ENCODE measurements at places on chromosomes 1 and 21. TPM values are rescaled to one million over a fixed set of nuclear protein-coding genes. Genes with fewer than 3 reads are reported as not detected.
A peak's percentile ranks its signal among the peaks of the same experiment; 100 is the strongest.

- no peak overlapping the region for H3K27ac ChIP-seq
- H3K36me3 ChIP-seq = no peaks in the 10 kb centered on the region
- H3K4me3 ChIP-seq = no peak overlapping the region
- peak; percentile 7 for DNase-seq
- no peaks in the 10 kb centered on the region for H3K4me1 ChIP-seq
Measured at GRCh38 chr1:76786222-76786621, 81.1 kb upstream of the ST6GALNAC5 start.

DNA sequence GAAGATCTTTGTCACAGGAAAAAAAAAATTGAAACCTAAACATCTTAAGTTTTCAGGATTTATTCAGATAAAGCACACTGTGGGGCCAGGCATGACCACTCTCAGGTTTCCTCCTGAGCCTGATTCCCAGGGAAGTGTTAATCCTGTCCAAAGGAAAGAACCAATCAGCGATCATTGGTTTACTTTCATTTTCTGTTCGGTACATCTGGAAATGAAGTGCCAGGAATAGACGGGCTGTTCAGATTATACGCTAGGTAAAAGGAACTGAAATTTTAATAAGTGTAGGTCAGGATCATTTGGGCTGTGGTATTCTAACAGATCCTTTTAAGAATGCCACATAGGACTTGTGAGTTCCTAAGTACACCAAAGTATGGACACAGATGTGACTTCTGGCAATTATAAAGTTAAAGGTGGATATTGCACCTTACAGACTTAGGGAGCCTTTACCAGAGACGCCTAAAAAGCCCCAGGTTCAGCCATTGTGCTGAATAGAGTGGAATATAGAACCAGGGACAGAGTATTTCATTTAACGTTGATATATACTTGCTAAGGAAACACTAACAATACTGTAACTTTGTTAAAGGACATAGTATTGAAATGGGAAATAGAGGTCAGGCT lies 9.3 kb upstream of the CACYBP start:
- peak overlapping the region; percentile 88 for H3K4me3 ChIP-seq
- H3K27me3 ChIP-seq = no peaks in the 10 kb centered on the region
- DNase-seq = peak; percentile 76
- no peaks in the 10 kb centered on the region for H3K4me1 ChIP-seq
- peak overlapping the region; percentile 73 for H3K27ac ChIP-seq
- no peaks in the 10 kb centered on the region for H3K36me3 ChIP-seq

CEP170 gene
- 75.2 TPM for total RNA-seq

- peak overlapping the region; percentile 55 for H3K4me3 ChIP-seq
- no peak overlapping the region for H3K27ac ChIP-seq
- no peaks in the 10 kb centered on the region for H3K36me3 ChIP-seq
Measured at GRCh38 chr1:148263906-148264255, 111.8 kb upstream of the NBPF11 start.

GRCh38 chr1:26994020-26994786 lies 711 bp downstream of the TRNP1 start:
- H3K4me1 ChIP-seq = peaks cover 37% of the 10 kb centered on the region
- H3K27me3 ChIP-seq = no peaks in the 10 kb centered on the region
- no peak for DNase-seq
- no peaks in the 10 kb centered on the region for H3K36me3 ChIP-seq
- peak overlapping the region; percentile 70 for H3K27ac ChIP-seq

- H3K36me3 ChIP-seq = no peaks in the 10 kb centered on the region
- H3K27me3 ChIP-seq = no peaks in the 10 kb centered on the region
- no peak overlapping the region for H3K27ac ChIP-seq
- no peaks in the 10 kb centered on the region for H3K4me1 ChIP-seq
- DNase-seq = no peak
Measured at GRCh38 chr1:46086576-46086975, 45.9 kb downstream of the PIK3R3 start.

DNA sequence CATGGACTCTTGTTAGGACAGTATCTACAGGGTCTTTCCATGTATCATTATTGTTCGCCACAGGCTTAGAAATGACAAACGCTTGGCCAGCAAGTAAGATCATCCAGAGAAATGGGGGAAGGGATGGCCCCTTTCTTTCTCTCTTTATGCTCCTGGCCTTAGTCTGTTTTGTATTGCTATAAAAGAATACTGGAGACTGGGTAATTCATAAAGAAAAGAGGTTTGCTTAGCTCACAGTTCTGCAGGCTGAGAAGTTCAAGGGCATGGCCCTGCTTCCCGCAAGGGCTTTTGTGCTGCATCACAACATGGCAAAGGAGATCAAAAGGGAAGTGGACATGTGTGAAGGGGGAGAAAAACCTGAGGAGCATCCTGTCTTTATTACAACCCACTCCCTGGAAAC lies 41.0 kb downstream of the DNTTIP2 start:
- H3K27me3 ChIP-seq = no peaks in the 10 kb centered on the region
- DNase-seq = no peak
- H3K36me3 ChIP-seq = no peaks in the 10 kb centered on the region
- no peak overlapping the region for H3K4me3 ChIP-seq

- H3K4me1 ChIP-seq = no peaks in the 10 kb centered on the region
- DNase-seq = no peak
- H3K4me3 ChIP-seq = no peak overlapping the region
Measured at GRCh38 chr1:73887412-73887811, 310.6 kb downstream of the LRRIQ3 start.

GRCh38 chr1:151134396-151134795 lies 12.0 kb downstream of the SEMA6C start:
- H3K27me3 ChIP-seq = no peaks in the 10 kb centered on the region
- H3K4me1 ChIP-seq = peaks cover 6% of the 10 kb centered on the region
- no peak overlapping the region for H3K4me3 ChIP-seq
- no peaks in the 10 kb centered on the region for H3K36me3 ChIP-seq

- H3K36me3 ChIP-seq = no peaks in the 10 kb centered on the region
- no peak overlapping the region for H3K4me3 ChIP-seq
- H3K4me1 ChIP-seq = no peaks in the 10 kb centered on the region
- DNase-seq = no peak
- no peak overlapping the region for H3K27ac ChIP-seq
Measured at GRCh38 chr1:18108299-18109057, 880 bp downstream of the IGSF21 start.

- H3K4me1 ChIP-seq = no peaks in the 10 kb centered on the region
- H3K36me3 ChIP-seq = no peaks in the 10 kb centered on the region
- peaks cover 3% of the 10 kb centered on the region for H3K27me3 ChIP-seq
- peak; percentile 4 for DNase-seq
- H3K27ac ChIP-seq = no peak overlapping the region
Measured at GRCh38 chr1:161473348-161473747, 31.9 kb upstream of the FCGR2A start.

DNA sequence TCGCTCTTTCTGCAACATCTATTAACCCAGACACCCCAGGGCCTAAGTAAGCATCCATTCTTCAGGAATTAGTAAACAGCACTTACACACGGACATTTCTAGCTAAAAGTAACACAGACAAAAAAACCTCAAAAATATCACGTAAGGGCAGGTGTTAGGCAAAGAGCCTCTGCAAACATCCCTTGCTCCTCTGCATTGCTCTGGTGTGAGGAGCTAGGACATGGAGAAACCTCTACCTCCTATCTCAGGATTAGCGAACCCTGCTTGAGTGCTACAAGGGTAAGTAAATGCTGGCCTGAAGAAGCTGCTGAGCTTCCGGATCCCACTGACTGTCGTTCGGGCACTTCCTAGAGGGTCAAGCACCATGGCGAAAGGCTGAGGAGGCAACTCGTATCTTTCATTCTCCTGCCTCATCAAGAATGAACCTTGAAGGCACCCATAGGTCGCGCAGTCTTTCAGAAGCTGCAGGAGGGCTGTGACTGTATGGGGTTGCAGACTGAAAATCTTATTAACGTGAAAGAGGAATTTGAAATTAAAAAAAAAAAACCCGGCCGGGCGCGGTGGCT lies 2.1 kb downstream of the PTGER3 start:
- no peak overlapping the region for H3K27ac ChIP-seq
- DNase-seq = no peak
- no peaks in the 10 kb centered on the region for H3K4me1 ChIP-seq

- DNase-seq = no peak
- H3K36me3 ChIP-seq = no peaks in the 10 kb centered on the region
- no peak overlapping the region for H3K27ac ChIP-seq
Measured at GRCh38 chr1:101233495-101233894, 3.3 kb upstream of the S1PR1 start.

C1orf226 gene
- total RNA-seq = under 0.01 TPM

DNA sequence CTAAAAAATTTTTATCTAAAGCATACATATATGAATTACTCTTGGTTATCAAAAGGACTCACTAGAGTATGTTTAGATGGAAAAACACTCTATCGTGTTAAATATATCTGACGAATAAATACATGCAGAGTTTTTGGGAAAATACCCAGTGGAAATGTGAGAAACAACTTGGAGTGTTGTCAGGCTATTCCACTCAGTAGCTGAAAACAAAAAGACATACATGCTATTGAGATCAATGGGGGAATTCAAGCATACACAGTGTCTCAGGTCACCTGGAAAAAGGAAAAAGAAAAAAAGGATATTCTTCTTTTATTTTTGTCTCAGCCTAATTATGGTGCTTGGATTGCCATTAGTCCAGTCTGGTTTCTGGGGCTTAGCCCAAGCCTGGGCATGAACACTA lies 247.0 kb upstream of the LYPLAL1 start:
- H3K36me3 ChIP-seq = no peaks in the 10 kb centered on the region
- DNase-seq = no peak
- no peaks in the 10 kb centered on the region for H3K4me1 ChIP-seq

DNA sequence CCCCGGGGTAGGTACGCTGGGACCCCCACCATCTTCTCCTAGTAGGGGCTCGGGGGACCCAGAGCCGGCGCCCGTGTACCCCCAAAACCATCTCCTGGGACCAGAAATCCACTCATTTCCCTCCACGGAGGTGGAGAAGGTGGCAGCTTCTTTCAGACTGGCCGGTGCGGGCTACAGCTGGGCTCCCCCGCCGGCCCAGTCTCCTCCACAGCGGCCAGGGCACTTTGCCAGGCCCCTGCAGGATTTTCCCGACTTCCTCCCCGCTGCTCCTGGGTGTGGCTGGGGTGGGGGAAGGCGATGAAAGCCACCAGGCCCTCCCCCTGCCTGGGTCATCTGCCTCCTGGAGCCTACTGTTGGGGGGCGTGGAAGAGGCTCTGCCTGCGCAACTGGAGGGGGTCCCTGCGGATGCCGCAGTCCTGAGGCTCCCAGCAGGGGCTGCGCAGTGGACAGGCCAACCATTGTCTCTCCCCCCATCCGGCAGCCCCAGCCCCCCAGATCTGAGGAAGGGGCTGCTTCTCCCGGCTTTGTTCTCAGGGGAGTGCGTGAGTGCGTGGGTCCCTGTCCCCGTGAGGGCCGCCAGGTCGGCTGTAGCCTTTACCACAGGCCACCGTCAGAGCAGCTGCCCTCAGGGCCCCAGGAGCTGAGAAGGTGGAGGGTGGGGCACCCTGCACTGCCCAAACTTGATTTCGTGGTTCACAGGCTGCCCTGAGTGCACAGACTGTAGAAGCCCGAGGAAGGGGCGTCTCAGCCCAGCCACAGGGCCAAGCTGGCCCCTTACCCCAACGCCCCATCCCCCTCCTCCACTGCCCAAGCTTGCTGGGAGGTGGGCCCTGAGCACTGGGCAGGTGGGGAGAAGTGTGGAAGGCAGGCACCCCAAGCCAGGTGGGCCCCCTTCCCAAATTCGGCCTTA lies 1.3 kb downstream of the AGRN start:
- H3K27ac ChIP-seq = peak overlapping the region; percentile 32
- peaks cover 5% of the 10 kb centered on the region for H3K4me1 ChIP-seq
- peak; percentile 70 for DNase-seq
- H3K4me3 ChIP-seq = peak overlapping the region; percentile 54
- H3K36me3 ChIP-seq = peaks cover 9% of the 10 kb centered on the region
- no peaks in the 10 kb centered on the region for H3K27me3 ChIP-seq

PGLYRP3 gene
- total RNA-seq = not detected

POLR3GL gene
- total RNA-seq = 15.4 TPM

- DNase-seq = peak; percentile 16
- H3K27ac ChIP-seq = peak overlapping the region; percentile 97
- H3K36me3 ChIP-seq = peaks cover 2% of the 10 kb centered on the region
- peaks cover 42% of the 10 kb centered on the region for H3K4me1 ChIP-seq
Measured at GRCh38 chr1:226661965-226662364, 77.1 kb downstream of the ITPKB start.

HSPA13 gene
- 51.1 TPM for total RNA-seq

CD34 gene
- total RNA-seq = under 0.01 TPM

GRCh38 chr21:41923186-41923585 lies 30.6 kb downstream of the C2CD2 start:
- H3K4me1 ChIP-seq = peaks cover 20% of the 10 kb centered on the region
- H3K36me3 ChIP-seq = peaks cover 3% of the 10 kb centered on the region
- H3K27ac ChIP-seq = peak overlapping the region; percentile 83
- DNase-seq = no peak
- no peak overlapping the region for H3K4me3 ChIP-seq
- H3K27me3 ChIP-seq = no peaks in the 10 kb centered on the region

GRCh38 chr21:44398499-44398898 lies 45.1 kb downstream of the TRPM2 start:
- H3K27ac ChIP-seq = no peak overlapping the region
- H3K36me3 ChIP-seq = no peaks in the 10 kb centered on the region
- no peaks in the 10 kb centered on the region for H3K27me3 ChIP-seq
- DNase-seq = no peak

DNA sequence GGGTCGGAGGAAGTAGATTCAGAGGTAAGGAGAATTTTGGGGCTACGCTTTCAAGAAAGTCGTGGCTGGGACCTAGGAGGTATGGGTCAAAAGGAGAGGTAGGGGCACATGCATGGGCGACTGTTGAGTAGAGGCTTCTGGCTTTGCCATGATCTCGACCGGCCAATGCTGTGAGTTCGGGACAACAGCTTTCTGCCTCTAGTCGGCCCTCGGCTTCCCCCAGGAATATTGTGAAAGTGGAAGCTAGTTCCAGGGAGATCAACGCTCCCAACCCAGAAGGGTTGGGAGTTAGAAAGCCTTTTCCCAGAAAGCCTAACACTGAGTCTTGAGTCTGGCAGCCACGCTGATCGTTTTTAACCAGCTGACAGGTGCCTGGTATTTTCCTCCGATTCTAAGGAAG lies 69.0 kb downstream of the ZNF678 start:
- H3K27me3 ChIP-seq = no peaks in the 10 kb centered on the region
- DNase-seq = no peak
- H3K36me3 ChIP-seq = no peaks in the 10 kb centered on the region
- H3K4me1 ChIP-seq = no peaks in the 10 kb centered on the region

DNA sequence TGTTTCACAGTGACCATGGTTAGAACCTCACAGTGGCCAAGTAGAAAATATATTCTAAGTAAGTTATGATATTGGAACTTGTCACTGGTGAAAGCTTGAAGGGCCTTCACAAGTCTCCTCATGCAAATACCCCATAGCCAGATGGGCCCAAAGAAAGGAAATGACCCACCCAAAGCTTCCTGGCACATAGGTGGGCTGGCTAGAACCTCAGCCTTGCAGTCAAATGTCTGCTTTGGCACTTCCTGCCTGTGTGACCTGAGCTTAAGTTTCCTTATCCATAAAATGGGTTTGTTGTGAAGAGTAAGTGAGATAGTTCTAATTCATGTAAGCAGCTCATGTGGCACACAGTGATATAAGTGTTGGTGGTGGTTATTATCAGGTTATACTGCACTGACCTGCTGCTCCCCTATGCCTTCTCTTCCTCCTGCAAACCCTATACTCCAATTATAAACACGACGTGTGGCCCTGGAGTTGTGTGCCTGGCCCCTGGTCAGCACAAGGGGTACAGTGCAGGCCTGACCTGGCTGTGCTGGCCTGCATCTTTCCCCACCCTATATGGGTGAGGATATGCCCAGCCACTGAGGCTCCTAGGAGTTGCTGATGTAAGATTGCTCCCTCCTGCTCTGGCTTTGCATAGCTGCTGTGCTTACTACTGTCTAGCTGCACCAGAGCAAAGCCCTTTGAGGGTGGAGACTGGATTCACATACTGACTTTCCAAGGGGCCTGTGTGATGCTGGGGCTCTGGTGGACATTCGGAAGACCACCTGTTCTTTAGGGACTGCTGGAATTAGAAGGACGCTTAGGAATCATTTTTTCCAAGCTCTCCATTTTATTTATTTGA lies 4.7 kb upstream of the SLFNL1 start:
- no peak for DNase-seq
- peaks cover 4% of the 10 kb centered on the region for H3K36me3 ChIP-seq
- H3K4me3 ChIP-seq = no peak overlapping the region
- peaks cover 2% of the 10 kb centered on the region for H3K4me1 ChIP-seq

All from fibroblast of lung (primary cell).